RWPE2 (cell line): ENCODE measurements at places on chromosomes 4 and X.

DNA sequence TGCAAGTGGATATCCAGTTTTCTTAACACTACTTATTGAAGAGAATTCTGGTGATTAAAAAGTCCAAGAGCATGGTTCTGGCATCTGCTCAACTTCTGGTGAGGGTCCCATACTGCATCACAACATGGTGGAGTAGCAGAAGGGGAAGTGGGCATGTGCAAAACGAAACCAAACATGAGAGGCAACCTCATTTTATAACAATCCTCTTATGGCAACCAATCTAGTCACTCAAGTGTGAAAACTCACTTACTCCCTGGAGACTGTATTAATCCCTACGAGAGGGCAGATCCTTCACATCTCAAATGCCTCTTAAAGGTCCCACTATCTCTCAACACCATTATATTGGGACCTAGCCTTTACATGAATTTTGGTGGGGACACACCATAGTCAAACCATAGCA, 55.4 kb upstream of the TRO start:
- no peak for DNase-seq

DNA sequence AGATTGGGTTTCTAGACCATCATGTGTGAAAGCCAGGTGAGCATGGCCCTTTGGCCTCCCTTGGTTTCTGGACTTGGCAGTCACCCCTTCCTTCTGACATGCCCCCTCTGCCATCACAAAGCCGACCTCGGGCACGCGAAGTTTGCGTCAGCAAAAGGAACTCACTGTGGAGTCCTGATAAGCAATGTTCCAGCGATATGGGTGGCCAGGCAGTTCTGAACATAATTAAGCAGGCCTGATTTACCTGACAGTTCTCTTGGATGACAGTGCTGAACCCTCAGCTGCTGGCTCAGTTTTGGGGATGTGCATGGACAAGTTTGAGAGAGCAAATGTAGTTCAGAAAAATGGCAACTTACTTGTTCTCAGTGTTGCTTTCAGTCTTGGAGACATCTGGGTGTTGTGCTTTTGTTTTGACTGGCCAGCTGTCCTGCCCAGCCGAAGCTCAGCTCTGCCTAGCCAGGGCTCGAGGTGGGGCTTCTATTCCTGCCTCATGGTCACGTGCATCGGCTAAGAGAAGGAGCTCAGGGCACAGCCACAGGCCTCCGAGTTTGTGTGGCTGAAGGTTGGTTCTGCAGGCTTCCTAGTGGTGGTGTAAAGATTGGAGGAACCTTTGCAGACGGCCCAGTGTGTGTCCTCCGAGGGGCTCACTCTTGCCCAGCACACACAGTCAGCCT, 78.3 kb downstream of the CLDN34 start:
- DNase-seq: no peak

DNA sequence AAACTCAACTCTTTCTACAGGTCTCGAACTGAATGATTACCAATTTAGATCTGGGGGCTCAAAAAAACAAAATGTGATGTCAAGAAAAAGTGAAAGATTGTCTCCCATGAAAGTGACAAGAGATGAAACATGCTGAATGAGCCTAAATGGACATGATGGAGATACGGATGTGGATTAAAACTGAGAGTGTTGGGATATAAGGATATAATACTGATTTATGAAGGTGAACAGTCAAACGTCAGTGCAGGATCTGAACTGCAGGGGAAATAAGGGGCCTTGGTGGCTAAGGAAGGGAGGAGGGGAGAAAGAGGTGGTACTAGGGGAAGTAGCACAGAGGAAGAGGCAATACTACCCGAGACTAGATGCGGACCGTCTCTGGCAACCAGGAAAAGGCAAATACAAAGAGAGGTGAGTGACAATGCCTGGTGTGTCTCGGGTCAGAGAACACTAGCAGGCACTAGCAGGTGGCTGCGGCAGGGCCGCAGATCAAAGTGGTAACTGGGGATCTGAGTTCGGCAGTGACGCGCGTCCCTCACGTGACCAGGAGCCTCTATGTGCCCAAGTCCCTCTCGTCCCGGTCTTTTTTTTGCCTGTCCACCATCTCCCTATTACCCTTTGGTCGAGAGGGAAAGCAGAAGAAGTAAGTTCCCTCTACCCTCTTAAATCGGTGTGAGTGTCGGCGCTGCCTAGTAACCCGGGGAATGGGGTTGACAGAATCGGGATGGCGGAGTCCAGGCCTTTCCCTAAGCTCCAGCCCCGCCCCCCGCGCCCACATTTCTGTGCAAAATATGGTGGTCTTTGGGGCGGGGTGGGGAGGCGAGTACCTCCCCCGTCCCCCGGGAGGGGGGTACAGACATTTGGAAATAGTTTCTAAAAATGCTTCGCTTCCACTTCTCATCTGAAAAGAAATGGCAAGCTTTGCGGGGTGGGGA, at the start of gene TCEAL1:
TCEAL1 (plus strand) TSS at position 590 of the 932 bp plus-strand sequence. CDS start 942 bp downstream, outside the sequence.
- DNase-seq: no peak

DNA sequence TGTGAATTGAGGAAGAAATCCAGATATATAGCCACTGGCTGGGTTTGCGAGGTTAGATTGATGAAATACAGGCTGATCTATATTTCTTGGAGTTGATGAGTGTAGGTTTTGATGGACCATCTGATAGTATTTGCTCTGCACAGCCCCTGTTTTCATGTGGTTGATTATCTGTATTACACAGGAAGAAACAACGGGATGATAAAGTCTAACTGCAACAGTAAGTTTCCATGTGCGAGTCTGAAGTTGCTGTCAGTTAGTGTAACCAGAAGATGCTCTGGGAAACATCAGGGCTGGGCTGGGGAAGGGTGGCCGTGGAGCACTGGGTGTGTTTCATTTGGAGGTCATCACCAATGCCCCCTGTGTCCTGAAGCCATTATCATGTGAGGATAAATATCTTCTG, 148.4 kb upstream of the SFRP2 start:
- no peak for DNase-seq

- peak; percentile 77 for DNase-seq
These were observed 36.9 kb downstream of the EVC start for GRCh38 chr4:5747738-5748375.

GRCh38 chrX:64580035-64580434, 184.8 kb upstream of the MTMR8 start:
- no peak for DNase-seq

GRCh38 chrX:9339603-9340491, 125.0 kb upstream of the TBL1X start:
- DNase-seq: no peak

DNA sequence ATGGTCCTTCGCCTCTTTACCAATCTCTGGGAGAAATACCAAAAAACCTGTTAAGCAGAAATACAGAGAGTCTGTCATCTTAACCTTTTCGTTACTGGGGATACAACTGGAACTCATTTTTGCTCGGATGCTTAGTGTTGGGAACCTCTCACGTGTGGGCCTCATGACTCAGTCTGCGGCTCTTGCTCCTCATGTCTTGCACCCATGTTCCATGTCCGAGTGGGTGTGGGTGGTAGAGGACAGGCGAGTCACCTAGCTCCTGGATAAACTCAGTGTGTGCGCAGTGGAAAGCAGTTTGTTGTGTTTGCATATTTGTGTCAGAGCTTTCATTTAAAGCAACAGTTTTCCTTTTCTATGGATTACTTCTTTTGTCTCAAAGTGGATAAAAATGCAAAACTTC, 70.6 kb downstream of the TNIP2 start:
- DNase-seq: no peak

DNA sequence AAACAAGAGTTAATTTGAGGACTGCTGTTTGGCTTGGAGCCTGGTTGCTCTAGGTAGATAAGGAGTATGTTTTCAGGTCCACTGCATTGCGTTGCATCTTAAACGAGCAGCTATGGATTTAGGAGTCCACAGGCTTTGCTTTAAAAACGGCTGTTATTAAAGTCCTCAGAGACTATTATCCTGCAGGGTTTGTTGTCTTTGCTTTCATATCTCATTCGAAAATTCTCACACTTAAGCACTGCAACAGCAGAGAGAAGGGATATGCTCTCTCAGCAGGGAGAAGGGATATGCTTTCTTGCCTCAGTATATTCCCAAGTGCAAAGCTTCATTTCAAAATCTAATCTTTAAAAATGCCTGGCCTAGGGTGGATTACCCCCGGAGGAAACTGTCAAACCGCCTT, 444.7 kb upstream of the FTHL17 start:
- no peak for DNase-seq
